ENCODE measurements at places on chromosomes 12 and 14.

GRCh38 chr12:116556964-116557698 is 2.0 kb upstream of the MAP1LC3B2 start:
- DNase-seq, result no peak

DNA sequence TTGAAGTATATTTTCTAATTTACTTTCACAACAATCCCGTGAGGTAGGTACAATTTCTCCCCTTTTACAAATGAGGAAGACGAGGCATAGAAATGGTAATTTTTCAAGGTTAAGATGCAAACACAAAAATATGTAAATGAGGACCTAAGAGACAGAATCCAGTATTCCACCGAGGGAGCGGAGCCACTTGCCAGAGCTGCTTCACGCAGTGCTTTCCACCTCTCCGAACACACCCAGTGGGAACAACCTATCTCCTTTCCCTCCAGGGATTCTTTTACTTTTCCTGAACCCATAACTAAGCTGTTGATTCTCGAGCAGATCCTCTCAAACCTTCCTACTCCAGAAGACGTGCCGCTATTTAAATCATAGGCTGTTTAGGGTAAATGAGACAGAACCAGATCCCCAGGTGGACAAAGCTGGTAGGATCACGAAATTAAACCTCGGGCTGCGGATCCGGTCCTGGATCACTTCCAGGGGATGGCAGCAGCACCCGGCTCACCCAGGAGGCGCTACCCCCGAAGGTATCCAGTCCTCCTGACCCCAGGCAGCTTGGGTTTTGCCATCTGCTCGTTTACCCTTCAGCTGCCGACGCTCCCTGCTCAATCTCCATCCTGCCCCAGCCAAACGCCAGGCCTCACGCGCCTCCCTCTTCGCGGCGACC is 1.5 kb downstream of the DDHD1 start:
- DNase-seq, result peak; percentile 65

GRCh38 chr12:20404576-20405346 is 36.4 kb downstream of the PDE3A start:
- DNase-seq, result no peak

DNA sequence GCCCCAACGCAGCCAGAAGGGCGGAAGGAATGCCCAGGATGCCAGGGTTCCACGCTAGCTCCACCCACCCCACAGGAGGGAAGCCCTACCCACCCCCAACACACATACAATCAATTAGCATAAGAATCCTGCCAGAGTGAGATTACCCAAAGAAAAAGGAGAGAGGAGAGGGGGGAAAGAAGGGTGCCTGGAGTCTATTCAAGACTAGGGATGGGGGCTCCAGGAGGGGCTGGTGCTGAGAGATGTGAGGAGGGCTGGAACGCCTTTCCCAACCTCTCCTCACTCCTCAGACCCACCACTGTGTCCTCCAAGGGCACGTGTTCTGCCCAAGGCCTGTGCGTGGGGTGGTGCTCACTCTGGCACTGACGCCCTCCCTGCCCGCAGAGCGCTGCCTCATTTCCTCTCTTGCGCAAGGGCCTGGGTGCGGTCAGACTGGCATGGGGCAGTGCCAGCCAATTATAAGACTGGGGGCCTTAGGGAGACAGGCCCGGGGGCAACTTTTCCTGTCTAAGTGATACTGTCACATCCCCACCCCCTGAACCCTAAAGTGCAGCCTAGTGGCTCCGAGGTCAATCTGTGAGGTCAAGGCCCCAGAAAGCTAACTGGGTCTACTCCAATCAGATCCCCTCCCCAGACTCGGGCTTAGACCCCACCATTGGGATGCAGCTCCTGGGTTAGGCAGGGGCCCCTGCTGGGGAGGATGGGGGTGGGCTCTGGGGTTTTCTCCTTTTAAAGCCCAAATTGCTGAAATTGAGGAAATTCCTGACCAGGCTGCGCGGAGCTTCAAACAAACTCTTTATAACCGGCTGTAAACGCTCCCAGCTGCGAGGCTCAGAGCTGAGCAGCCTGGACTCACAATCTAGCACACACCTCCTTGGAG is 10.2 kb upstream of the ITGB7 start:
- no peak for DNase-seq

GRCh38 chr12:7210642-7211151 is 21.2 kb downstream of the PEX5 start:
- no peak for DNase-seq

DNA sequence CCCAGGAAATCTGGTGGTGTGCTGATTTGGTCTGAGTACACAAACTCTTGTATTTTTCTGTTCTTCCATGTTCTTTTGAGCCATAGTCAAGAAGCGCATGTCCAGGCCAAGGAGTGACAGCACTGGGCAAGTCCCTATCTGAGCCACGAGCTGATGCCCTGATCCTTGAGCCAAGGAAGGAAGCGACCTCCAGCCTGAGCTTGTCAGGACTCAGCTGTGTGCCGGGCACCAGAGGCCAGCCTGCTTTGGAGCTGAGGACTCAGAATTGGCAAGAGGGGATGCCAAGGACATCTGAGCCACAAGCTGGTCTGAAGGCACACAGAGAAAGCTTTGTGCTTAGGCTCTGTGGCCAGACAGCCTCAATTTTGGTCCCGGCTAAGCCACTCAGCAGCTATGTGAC is 52.6 kb downstream of the GALNT16 start:
- no peak for DNase-seq

GRCh38 chr14:53881161-53881871 is 75.3 kb downstream of the BMP4 start:
- DNase-seq, result no peak

GRCh38 chr14:37443461-37443860 is 151.6 kb downstream of the FOXA1 start:
- DNase-seq, result no peak

DNA sequence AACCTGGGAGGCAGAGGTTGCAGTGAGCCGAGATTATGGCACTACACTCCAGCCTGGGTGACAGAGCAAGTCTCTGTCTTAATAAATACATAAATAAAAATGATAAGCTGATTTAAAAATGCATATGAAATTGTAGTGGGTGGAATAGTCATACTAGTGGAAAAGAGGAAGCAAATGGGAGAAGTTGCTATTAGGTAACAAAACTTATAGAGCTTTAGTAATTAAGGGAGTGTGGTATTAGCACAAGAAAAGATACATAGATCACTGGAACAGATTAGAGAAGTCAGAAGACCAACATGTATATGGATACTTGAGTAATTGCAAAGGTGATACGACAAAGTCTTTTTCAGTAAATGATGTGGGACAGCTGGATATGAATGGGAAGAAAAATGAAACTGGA is 26.5 kb downstream of the TECPR2 start:
- DNase-seq, result no peak

DNA sequence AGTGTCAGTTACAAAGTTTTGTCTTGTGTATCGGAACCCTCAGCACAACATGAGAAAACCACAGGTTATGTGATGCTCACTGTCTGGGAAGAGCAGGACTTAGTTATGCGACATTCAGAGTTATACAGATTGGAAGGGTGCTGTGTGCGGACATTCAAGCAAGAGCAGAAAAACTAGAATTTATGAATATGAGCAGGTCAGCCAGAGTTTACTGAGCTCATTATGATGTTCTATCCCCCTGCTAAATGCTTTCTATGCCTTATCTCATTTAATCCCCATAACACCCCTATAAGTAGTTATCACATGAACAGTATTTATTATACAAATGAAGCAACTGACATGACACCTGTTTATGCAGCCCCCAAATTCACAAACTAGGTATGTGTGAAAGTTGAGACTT is 1083.2 kb downstream of the FLRT2 start:
- DNase-seq, result no peak

DNA sequence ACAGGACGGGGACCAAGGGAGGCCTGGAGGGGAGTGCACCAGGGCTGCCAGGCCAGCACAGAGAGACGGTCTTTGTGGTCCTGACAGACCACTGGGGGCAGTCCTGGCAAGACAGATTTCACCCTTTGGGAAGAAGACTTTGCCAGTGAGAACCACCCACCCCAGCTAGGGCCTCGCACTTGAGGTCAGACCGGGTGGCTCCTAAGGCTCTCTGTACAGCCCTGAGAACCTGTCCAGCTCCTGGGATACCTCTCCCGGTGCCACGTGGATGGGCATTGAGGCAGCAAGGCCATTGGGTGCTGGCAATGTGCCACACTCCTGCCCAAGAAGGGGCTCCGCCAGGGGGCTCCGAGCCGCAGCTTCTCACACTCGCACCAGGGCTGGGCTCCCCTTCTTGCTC is 42.4 kb downstream of the DEGS2 start:
- no peak for DNase-seq

- no peak for DNase-seq
Observed at GRCh38 chr12:111505601-111506036, 93.5 kb downstream of the ATXN2 start.

DNA sequence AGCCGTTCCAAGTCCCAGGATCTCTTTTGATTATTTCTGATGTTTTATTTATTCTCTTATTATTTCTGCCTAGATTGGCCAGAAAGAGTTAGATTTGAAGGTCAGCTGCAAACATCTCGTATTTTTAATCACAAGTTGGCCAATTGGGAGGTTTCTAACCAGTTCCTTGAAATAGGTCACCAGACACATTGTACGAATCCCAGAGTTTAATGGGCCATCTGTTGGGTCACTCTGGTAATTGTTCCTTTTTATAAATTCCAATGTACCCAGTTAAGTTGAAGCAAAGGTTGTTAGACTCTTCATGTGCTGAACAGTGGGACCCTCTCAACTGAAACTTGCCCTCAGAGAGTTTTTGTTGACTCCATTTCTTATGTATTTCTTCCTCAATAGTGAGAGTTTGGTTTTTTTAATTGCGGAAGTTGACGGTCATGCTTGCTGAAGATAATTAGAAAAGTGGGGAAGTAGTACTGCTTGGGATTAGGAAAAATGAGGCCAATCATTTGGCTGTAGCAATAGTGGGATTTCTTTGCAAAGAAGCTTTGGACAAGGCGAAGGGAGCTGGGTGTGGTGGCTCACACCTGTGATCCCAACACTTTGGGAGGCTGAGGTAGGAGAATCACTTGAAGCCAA is 382.7 kb upstream of the RGS6 start:
- no peak for DNase-seq

GRCh38 chr14:90274808-90275457 is 18.6 kb downstream of the PSMC1 start:
- no peak for DNase-seq

- no peak for DNase-seq
Observed at GRCh38 chr14:33842299-33842698, 108.6 kb downstream of the EGLN3 start.

- no peak for DNase-seq
Observed at GRCh38 chr12:78167510-78167909, 336.8 kb downstream of the NAV3 start.

GRCh38 chr14:89690139-89690538 is 264.4 kb downstream of the EFCAB11 start:
- no peak for DNase-seq

GRCh38 chr14:49975799-49976198 is 82.9 kb downstream of the ARF6 start:
- DNase-seq, result no peak

GRCh38 chr12:19671695-19672094 is 232.4 kb downstream of the AEBP2 start:
- DNase-seq, result no peak

GRCh38 chr12:108884116-108885012 is 4.5 kb downstream of the DAO start:
- DNase-seq, result no peak

DNA sequence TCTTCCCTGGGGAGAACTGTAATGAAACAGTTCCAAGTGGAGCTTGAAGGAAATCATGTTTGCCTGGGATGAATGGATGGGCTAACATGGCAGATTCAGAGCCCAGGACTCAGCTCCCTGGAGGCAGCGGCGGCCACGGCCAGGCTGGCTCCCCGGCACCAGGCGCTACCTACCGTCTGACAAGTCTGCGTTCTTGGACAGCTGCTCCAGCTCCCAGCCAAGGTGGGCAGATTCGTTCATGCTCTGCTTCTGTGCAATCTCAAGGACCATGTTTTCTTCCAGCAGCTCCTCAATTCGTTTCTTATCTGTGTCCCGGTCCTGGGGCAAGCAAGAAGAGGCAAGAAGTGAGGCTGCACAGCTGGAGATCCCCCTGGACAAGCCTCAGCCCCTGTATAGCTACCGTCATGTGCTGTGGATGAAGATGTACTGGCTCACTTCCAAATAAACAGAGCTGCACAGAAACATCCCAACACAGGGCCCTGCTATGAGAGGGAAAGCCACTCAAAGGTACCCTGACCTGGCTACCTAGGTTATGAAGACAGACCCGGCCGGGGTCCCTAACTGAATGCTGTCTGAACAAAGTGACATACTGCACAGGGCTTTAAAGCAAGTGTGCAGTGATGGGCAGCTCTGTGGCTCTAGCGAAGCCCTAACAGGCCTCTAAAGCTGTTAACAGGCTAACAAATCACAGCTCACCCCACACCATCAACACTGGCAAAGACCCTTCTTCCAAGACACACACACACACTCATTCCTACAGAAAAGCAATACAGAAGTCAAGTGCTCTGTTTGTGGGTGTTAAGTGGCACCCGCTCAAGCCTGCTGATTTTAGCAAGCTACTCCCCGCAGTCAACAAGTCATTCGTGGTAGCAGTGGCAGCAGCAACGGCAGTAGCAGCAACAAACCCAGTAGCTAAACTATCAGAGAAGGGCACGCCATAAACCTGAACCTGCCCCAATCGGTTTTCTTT is 80.4 kb upstream of the GPR68 start:
- no peak for DNase-seq

- DNase-seq, result no peak
Observed at GRCh38 chr12:69792533-69792932, 32.5 kb upstream of the MYRFL start.

DNA sequence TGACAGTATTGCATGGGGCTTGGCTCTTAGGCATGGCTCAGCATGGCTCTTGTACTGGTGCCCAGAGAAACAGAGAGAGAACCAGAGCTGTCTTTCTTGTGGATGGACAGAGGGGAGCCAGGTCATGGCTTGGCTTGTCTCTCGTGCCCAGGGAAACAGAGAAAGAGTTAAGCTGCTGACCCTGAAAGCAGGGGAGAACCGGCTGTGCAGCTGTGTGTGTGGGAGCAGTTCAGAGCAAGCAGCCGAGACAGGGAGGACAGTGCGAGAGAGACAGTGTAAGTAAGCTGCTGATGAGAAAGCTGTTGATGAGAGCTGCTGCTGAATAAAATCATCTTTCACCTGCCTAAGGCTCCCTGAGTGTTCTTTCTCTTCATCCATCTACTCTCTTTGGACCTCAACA is 61.3 kb upstream of the DDHD1 start:
- DNase-seq, result no peak

- DNase-seq, result no peak
Observed at GRCh38 chr14:58823312-58823711, 185.6 kb downstream of the DACT1 start.

DNA sequence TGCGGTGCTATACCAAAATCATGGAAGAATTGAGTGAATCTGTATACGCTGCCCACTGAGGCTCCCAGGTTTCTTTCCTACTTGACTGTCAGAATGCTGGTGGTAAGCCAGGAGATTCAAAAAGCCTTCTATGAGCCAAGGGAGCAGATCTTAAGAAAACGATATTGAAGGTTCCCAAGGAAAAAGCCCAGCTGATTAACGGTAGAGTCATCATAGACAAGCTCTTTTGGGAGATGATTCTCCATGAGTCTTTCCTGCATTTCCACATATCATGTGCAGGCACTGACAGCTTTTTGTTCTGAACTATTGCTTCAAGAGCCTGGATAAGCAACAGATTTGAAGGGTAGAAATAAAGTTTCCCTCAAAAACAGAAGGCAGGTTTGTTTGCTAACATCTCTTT is 17.5 kb downstream of the SLC35F4 start:
- no peak for DNase-seq
